ENCODE measurements at places on chromosomes 5 and 9.

DNA sequence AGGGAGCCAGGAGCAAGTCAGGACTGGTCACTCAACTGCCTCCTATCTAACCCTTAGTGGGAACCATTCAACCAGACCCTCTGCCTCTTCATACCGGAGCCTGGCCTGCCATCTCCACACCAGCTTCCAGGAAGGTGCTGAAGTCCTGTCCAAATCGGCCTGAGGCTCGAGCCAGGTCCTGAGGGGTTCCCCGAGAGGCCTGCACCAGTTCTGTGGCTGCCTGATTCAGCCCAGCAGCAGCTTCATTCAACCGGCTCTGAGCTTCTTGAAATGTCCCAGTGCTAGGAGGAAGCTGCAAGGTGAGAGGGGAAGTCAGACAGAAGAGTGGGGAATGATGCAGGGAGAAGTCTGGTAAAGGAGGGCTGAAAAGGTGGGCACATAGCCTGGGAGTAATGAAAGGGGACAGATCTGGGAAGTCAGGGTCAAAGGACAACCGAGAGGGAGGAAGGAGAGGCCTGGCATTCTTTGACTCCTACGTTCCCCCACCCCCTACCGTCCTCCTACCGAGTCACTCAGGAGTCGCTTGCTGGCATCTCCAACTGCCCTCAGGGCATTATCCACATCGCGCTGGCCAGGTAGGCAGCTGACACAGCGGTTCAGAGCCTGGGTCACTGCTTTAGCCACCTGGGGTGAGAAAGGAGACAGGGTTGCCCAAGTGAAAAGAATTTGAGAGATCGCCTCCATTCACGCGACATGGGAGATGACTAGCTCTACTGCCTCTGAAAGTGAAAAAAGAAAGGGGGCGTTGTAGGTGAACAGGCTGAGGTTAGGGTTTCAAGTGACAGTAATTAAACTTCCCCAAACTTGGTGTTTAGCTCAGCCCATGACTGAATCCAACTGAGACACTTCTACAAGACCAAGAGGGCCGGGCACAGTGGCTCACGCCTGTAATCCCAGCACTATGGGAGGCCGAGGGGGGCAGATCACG, 20.2 kb downstream of the TLN1 start:
- no peak for DNase-seq

DNA sequence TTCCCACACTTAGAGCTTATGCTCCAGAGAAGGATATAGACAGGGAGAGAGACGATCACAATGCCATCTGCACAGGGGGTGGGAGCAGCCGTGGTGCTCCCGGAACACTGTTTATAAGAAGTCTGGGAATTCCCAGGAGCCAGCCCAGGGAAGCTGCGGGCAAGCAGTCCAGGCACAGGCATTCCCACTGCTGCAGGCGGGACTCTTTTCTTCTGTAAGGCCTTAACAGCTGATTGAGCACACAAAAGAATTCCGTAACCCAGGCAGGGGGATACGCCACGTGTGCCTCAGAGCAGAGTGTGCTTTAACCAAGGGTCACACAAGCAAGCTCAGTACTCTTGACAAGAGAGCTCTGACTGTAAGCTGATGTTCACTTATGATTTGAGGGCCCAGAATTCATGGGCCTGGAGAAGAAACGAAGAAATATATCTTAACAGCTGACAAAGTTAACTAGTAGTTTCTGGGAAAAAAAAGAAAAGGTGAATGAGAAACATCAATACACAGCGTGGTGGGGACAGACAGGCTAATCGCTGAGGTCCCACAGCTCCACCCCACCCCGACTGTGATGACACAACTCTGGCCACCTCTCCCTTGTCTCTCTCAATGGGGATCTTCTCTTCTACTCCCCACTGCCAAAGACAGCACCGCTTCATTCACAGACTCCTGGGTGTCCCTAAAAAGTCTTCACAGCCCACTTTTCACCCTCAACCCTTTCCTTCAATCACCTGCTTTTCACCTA, 85.9 kb upstream of the SIMC1 start:
- no peak for DNase-seq

- DNase-seq, result no peak
These were observed 34.1 kb downstream of the CRHBP start for GRCh38 chr5:76986825-76987526.

GRCh38 chr5:96680759-96681470, 18.7 kb downstream of the CAST start:
- DNase-seq, result no peak

- DNase-seq, result no peak
These were observed 439.3 kb upstream of the DAB2 start for GRCh38 chr5:39863926-39864552.

- no peak for DNase-seq
These were observed 3.4 kb downstream of the AJM1 start for GRCh38 chr9:136845465-136846260.

DNA sequence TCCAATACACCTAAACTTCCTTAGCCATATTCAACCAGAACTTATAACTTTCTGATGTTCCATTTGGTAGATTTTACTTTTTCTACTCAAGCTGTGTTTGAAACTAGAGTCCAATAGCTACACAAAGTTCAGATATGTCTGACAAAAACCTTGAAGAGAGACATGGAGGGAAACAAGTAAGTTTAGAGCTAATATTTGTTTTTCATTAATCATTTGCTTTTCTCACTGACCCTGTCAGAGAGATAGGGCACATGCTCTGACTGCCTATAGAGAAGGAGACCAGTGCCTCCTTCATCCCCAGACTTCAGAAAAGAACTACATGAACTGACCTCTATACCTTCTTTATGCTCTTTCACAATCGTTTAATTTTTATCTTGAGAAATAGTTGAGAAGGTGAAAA, 157.0 kb upstream of the PPP1R2B start:
- no peak for DNase-seq

DNA sequence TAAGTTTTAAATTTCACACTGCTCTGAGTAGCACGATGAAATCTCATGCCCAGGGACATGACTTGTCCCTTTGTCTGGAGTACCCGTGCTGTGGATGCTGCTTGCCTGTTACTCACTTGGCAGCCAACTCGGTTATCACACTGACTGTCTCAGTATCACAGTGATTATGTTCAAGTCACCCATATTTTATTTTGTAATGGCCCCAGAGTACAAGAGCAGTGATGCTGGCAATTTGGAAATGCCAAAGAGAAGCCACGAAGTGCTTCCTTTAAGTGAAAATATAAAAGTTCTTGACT, 22.8 kb upstream of the SCGB3A2 start:
- no peak for DNase-seq

- no peak for DNase-seq
These were observed 312.2 kb downstream of the SPOCK1 start for GRCh38 chr5:137186759-137187461.

- DNase-seq, result no peak
These were observed 52.0 kb upstream of the DAPK1 start for GRCh38 chr9:87445646-87446045.

DNA sequence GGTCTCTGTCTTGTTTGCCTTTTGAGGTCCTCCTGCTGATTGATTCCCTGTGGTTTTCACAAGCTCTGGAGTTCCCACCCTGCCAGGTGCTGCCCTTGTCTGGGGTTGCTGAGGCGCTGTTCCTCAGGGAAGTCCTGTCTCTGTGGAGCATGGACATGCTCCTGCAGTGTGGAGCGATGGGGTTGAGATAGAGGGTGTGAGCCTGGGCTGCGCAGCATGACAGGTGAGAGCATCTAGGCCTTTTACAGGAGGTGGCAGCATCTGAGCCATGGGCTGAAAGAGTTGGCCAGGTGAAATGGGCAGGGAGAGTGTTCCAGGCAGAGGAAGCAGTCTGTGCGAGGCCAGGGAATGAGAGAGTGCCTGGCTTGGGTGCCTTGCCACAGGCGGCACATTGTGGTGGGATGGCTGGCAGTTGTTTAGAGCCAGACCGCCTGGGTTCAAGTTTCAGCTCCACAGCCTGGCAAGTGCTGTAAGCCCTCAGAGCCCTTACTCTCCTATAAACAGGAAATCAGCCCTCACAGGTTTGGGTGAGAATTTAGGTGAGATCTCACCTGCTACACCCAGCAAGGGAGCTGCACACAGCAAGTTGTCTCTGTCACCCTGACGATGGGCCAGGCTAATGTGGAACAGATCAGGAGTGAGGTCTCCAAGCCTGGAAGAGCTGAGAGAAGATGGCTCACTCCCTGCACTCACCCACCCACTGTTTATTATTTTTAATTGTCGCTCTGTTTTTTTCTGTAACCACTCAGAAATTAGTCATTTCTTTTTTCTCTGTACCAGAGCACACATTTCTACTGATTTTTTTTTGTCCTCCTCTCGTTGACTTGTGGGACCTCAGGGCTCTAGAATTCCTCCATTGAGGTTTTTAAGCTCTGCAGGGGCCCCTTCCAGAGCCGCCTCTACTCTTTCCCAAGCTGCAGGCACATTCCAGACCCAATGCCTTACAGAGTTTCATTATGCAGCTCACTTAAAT, 19.6 kb downstream of the TCOF1 start:
- peak; percentile 10 for DNase-seq

GRCh38 chr5:55226934-55227663, at the start of gene MCIDAS:
MCIDAS (minus strand) TSS chr5:55227315; CDS start chr5:55227138, 177 bp downstream.
- no peak for DNase-seq

DNA sequence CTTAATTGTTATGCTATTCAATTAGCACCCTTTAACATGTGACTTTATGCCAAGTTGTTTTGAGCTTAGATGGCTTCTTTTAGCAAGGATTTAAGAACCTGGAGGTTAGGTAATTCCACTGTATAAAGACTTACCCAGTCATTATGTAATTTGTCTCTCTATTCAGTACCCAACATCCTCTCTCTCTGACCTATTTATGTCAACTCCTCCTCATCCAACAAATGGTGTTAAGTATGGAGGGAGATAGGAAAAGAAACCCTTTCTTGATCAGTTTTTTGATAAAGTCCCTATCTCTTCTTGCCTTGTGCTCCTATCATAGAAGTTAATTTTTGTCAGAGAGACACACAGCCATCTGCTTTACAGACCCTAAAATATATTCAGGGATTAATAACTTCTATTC, 181.2 kb upstream of the GPR151 start:
- DNase-seq, result no peak

GRCh38 chr9:447230-448025, 232.8 kb downstream of the DOCK8 start:
- DNase-seq, result peak; percentile 71

DNA sequence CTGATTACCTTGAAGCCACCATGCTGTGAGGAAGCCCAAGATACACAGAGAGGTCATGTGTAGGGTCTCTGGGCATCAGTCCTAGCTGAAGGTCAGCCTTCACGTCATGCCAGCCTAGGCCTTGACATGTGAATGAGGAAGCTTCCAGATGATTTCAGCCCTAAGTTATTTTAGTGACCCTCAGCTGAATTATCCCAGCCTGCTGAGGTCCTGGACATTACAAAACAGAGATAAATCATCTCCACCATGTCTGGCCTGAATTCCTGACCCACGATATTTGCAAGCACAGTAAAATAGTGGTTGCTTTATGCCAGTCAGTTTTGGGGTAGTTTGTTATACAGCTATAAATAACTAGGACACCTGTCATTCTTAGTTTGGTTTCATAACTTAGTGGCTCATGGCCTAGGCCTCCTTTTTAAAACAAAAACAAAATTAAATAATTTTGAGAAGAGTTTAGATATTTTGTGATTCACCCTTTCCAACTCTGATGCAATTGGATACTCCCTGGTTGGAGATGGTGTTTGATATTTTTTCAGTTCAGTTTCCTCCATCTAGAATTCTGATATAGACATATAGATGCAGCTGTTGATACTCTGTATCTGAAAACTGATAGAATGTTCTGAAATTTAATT, 571.3 kb upstream of the CLINT1 start:
- no peak for DNase-seq

DNA sequence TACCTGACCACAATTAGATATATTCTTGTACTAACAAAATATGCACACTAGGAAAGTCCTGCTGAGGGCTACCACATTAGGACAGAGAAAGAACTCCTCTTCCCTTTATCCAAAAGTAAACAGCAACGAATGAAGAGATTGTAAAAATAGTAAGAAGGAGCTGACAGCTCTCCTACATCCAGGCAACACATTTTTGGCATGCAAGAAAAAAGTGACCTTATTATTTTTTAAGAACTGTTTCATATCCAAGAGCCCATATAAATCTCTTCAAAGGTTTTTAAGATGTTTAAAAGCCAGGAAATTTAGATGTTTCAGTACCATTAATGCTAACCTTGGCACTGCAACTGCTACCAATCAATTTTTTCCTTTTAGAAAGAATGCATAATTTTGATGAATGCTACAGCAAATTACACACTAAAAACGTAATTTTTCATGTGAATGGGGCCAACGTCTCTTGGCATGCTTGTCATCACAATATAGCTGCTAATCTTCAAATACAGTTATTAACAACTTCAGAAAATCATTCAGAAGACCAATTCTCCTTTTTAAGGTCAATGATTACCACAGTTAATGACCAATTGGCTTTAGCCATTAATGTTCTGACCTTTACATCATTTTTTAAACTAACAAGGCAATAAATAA, 132.0 kb downstream of the FBXL17 start:
- no peak for DNase-seq

GRCh38 chr9:134886413-134886913, 5.9 kb downstream of the FCN2 start:
- DNase-seq, result no peak

DNA sequence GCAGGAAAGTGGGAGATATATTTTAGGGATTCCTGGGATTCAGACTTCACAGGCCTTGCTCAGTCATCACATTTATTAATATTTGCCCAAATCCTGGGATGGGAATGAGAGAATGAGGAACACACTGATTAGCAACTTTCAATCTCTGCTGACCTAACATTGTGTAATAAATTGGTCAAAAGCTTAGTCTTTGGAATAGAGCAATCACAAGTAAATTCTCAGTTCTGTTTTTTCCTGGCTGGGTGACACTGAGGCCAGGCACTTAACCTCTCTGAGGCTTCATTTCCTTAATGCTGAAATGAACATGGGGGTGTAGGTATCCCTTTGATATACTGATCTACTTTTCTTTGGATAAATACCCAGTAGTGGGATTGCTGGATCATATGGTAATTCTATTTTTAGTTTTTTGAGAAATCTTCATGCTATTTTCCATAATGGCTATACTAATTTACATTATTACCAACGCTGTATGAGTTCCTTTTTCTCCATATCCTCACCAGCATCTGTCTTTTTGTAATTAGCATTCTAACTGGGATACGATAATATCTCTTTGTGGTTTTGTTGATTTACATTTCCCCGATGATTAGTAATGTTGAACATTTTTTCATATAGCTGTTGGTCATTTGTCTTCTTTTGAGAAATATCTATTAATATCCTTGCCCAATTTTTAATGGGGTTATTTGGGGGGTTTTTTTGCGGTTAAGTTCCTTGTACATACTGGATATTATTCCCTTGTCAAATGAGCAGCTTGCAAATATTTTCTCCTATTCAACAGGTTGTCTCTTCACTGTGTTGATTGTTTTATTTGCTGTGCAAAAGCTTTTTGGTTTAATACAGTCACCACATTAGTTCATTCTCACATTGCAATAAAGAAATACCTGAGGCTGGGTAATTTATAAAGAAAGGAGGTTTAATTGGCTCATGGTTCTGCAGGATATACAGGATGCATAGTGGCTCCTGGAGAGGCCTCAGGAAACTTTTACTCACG, 36.8 kb upstream of the NIPBL start:
- DNase-seq, result no peak

- DNase-seq, result no peak
These were observed 20.4 kb upstream of the CEP72 start for GRCh38 chr5:591746-592145.

GRCh38 chr9:78171651-78172050, 64.2 kb upstream of the CEP78 start:
- no peak for DNase-seq
